ENCODE measurements at places on chromosomes 7 and 10. TPM values are rescaled to one million over a fixed set of nuclear protein-coding genes. Genes with fewer than 3 reads are reported as not detected.

DNA sequence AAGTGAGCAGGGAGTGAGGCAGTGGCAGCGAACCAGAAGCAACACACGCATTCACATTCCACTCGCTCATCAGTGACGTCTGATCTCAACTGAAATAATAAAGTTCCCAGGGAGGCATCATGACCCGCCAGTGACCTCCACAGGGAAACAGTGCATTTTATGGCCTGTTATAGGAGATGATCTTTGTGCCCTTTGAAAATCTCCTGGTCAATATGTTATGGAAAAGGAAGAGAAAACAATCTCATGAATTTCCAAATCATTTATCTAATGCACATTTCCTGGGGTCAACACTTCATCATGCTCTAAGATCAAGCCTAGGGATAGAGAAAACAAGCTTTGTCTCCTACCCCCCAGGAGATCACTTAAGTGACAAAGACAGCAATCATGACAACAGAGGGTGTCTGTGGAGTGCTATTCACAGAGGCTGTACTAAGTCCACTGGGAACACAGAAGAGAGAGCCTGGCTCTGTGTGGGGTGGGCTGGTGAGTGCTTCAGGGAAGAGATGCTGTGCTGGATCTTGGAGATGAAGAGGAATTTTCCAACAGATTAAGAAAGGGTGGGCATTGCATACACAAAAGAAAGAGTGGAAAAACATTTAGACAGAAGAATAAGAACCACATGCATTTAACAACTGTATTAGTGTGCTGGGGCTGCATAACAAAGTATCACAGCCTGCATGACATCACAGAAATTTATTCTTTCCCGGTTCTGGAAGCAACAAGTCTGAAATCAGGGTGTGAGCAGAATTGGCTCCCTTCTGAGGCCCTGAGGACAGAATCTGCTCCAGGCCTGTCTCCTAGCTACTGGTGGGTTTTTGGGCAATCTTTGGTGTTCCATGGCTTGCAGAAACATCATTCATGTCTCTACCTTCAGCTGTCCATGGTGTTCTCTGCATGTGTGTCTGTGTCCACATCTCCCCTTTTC lies 613.9 kb upstream of the IGFBP3 start:
- peak; percentile 47 for DNase-seq

DNA sequence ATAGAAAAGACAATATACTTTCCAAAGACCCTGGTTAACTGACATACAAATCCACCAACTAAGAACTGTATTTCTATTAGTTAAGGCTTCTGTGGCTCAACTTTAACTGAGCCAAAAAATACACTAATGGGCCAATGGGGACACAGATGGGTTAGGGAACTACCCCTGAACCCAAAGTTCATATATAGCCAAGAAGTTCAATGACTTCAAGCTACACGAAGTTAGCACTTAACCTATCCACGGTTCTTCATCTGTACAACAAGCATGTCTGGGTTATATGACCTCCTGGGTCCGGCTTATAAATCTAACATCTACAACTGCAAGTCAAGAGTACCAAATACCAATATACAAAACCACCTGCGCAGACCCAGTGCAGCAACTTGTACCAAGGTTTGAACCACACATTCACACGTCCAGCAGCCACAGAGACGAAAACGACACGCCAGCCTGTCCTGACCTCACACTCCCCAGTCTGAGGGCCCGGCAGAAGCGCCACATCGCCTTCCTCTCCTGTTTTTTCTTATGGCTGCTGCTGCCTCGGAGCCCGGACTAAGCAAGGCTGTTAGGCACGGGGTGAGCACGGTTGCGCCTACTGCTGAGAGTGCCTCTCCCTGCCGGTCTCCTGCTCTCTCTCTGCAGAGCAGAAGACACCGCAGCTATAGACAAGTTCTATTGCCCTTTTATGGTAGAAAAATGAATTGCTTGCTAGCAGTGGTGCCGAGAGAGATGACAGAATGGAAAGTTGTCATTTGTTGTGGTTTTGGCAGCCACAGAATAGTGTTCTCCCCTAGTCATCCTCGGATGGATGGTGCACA lies 86.3 kb downstream of the RNF216 start:
- DNase-seq = peak; percentile 41

DNA sequence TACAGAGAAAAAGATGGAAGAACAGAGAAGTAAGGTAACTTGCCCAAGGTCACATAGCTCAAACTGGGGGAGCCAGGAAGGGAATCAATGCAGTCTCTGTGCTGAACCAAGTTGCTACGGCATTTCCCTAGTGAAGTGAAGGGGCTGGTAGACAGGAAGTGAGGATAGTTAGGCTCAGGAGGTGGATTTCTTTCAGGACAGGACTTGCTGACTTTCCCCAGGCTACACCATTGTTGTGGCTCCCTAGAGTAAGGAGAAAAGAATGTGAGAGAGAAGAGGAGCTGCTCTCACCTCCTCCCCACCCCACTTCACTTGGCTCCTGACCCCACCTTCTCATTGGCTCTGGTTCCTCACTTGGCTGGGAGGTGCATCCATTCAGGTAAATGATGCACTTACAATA lies 316.9 kb downstream of the INHBA start:
- DNase-seq = peak; percentile 18

DNA sequence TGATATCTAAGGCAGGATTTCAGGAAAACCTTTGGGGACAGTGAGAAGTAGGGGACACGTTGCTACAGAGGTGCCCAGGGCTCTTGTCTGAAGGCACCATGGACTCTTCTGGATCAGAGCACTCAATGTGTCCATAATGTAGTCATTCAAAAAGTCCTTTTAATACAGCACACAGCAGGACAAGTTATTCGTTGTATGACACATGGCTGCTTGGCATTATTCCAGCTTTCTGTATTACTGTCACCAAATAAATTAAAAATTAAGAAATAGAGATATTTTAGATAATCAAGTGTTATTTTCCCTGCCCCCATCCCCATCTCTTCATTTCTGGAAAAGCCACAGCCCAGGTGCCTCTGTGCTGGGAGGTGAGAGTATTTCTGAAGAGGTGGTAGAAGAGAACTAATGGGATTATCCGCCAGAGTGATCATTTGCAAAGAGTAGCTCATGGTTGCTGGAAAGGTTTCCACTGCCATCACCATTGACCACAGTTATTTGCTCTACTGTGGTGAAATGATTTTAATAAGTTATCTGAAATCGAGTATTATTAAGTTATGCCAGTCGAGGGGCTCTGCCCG lies 83.0 kb downstream of the CXCL12 start:
- no peak for DNase-seq

DNA sequence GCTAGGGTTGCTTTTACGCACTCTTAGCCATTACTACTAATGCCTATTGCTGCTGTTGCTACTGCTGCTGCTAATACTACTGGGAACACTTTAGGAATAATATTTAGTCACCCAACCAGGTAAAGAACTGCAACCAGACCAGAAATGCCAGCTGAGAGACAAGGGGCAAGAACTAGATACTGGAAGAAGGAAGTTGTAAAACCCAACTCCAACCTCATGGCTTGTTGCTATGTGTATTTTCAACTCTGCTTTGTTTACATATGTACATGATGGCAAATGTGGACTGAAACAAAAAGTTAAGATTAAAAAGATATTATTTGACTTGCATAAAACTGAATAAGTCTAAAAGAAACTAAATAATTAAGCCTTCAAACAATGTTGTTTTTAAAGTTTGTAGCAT lies 177.7 kb downstream of the GNAT3 start:
- DNase-seq = no peak

DNA sequence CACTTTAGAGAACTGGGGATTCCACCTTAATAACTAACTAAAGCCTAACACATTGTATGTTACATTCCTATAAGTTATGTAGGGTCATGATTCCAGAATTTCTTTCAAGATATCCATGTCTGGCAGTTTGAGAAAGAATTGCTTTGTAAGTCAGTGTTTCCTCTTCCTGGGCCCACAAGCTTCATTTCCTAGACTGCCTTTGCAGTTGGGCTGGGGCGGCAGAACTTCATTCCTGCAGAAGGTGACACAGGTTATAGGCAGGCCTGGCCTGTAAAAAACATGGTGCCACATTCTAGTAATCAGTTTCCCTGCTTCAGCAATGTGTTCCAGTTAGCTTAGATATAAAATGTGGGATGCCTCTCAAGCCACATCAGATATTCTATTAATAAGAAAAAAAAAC lies 184.2 kb upstream of the NOBOX start:
- DNase-seq = no peak

DNA sequence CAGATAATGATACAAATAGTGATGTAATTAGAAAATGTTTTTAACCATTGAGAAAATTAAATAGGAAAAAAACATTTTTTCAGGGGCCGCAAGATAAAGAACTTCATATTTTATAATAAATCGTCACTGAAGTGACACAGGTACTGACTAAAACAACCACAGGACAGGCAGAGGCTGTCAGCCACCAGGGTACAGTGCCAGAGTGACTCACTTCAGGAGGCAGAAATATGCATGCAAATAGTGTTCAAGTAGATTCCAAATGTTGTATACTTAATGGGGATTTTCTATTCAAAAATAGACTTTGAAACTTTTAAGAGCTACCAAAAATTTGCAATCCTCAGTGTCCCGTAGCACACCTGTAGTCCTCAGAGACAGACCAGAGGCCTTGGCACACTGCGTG lies 68.6 kb downstream of the FRMPD2 start:
- peak; percentile 51 for DNase-seq

GRCh38 chr10:86165666-86166065 lies 200.9 kb downstream of the GRID1 start:
- no peak for DNase-seq

GRCh38 chr10:19683960-19684359 lies 132.3 kb upstream of the PLXDC2 start:
- peak; percentile 13 for DNase-seq

DNA sequence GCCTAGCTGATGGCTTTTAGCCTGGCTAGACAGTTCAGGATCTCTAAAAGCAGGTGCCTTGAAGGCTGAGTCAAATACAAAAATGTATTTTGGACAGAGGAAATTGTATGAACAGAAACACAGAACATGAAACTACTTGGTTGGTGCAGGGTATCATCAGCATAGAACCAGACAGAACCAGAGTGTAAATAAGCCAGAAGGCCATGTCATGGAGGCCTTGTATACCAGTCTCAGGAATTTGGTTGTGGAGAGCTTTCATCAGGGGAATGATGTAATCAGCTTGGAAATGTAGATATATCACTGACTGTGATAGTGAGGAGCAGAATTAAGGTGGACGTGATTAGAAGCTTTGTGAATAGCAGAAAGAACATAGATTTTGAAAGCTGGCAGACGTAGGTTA lies 82.9 kb downstream of the CFTR start:
- no peak for DNase-seq

GRCh38 chr10:29023678-29024077 lies 265.2 kb upstream of the LYZL1 start:
- no peak for DNase-seq

GRCh38 chr10:44306147-44306710 lies 78.7 kb downstream of the CXCL12 start:
- DNase-seq = peak; percentile 64

GRCh38 chr7:108261560-108262255 lies 131.5 kb upstream of the LAMB4 start:
- DNase-seq = no peak

- peak; percentile 13 for DNase-seq
Measured at GRCh38 chr7:90536449-90536848, 59.7 kb upstream of the CDK14 start.

- DNase-seq = peak; percentile 5
Measured at GRCh38 chr10:43255634-43256431, 11.0 kb downstream of the RASGEF1A start.

- DNase-seq = no peak
Measured at GRCh38 chr7:82778021-82778420, 334.4 kb upstream of the CACNA2D1 start.

- DNase-seq = no peak
Measured at GRCh38 chr7:5276611-5277010, 6.1 kb upstream of the SLC29A4 start.

DNA sequence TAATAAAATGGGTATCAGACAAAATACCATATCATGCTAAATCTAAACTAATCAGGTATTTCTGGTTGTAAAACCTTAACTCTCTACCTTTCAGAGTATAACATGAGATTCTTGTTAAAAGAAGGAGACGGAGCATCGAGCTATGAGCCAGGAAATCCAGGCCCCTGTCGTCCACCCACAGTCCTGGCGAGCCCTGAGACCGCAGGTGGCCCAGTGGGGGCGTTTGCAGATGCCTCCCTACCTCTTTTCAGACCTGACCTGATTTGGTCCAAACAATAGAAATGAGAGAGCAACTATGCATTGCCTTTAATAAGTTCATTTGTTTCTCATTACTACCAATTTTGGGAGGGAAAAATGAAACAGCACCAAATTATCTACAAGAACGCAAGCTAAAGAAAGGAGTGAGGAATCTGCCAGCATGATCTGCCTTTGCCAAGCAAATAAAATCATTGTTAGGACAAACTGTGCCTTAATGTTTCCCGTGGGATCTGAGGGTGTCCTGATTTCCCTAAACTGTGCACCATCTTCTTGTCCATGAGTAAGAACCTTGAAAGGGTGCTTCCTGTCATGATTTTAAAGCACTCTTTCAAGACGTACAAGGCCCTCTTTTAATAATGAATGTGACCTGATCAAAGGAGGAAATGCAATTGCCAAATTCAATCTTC lies 166.7 kb downstream of the TCERG1L start:
- DNase-seq = no peak

DNA sequence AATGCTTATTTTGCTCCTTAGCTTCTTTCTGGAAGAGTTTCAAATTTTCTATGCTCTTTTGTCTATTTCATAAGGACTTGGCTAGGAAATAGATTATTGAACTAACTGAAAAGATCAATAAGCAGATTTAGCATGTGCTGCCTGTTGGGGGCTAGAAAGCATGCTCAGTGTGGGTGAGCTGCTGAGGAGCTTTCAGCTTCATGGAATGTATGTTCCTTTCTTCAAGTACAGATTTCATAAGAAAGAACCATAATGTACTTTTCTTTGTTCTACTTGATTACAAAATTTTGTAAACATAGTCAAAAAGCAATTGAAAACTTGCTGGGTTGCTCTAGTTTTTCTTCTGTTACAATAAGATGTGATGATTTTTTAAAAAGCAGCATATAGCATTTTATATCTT lies 73.8 kb downstream of the TAF3 start:
- no peak for DNase-seq

DNA sequence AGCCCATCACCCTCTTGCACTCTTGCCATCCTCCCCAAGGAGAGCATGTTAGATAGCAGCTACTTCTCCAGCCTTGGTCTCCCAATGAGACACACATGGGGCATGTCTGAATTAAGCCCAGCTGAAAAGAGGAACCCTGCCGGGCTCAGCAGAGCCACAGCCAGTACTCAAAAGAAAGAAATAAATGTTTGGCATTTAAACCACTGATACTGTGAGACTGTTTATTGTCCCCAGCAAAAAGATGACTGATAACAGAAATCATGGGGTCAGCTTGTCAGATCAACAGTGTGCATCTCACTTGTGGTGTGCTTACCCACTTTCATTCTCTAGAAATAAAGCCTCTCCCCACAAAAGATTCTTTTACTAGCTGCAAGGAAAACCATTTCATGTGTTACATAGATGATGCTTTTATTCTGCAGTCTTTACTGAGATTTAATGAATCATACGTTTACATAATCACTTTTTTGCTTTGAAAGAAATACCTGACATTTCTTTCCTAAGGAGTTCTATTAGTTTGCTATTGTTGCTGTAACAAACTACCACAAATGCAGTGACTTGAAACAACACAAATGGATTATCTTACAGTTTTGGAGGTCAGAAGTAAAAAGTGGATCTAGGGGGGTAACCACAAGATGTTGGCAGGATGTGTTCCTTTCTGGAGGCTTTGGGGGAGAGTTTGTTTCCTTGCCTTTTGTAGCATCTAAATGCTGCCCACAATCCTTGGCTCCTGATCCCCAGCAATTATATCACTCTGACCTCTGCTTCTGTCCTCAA lies 20.9 kb downstream of the ANKRD7 start:
- DNase-seq = peak; percentile 89

The NODAL gene
- total RNA-seq = not detected

The NUTM2E gene
- total RNA-seq = not detected

The CYP2C19 gene
- not detected for total RNA-seq

The TFEC gene
- total RNA-seq = 0.80 TPM

The TSPAN12 gene
- total RNA-seq = 29.7 TPM

The HTR5A gene
- not detected for total RNA-seq

Data from renal cortical epithelial cell (primary cell).